ENCODE measurements at places on chromosomes 7 and 10.

DNA sequence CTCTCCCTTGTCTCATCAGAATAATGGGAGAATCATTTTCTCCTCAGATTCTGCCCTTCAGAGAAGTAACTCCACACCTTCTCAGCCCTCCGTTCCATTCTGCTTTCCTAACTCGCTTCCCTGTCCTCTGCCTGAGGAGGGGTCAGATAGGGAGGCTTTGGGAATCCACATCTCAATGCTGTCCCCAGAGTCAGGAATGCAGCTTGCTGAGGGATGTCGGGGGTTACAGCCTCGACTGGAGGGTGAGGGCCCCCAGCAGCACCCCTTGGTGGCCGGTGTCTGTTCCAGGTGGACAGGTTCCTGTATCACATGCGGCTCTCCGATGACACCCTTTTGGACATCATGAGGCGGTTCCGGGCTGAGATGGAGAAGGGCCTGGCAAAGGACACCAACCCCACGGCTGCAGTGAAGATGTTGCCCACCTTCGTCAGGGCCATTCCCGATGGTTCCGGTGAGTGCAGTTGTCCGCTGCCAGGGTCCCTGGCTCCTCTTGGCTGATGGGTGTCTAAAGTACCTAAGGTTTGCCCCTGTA is 6.9 kb downstream of the HKDC1 start:
- DNase-seq = no peak

- DNase-seq = no peak
Measured at GRCh38 chr7:31027161-31027965, 24.7 kb upstream of the ADCYAP1R1 start.

GRCh38 chr7:122255454-122255853 is 49.1 kb downstream of the FEZF1 start:
- DNase-seq = no peak

GRCh38 chr10:92760609-92761008 is 70.9 kb downstream of the HHEX start:
- no peak for DNase-seq

- DNase-seq = no peak
Measured at GRCh38 chr10:101769541-101770180, 6.3 kb downstream of the FGF8 start.

DNA sequence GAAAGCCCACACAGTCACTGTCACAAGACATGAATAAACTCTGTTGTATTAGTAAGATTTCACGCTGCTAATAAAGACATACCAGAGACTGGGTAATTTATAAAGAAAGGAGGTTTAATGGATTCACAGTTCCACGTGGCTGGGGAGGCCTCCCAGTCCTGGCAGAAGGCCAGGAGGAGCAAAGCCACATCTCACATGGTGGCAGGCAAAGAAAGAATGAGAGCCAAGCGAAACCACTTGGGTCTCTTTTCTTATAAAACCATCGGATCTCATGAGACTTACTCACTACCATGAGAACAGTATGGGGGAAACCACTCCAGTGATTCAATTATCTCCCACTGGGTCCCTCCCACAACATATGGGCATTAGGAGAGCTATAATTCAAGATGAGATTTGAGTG is 110.2 kb downstream of the ST8SIA6 start:
- DNase-seq = no peak

- DNase-seq = no peak
Measured at GRCh38 chr10:102460836-102461186, 9.5 kb upstream of the C10orf95 start.

DNA sequence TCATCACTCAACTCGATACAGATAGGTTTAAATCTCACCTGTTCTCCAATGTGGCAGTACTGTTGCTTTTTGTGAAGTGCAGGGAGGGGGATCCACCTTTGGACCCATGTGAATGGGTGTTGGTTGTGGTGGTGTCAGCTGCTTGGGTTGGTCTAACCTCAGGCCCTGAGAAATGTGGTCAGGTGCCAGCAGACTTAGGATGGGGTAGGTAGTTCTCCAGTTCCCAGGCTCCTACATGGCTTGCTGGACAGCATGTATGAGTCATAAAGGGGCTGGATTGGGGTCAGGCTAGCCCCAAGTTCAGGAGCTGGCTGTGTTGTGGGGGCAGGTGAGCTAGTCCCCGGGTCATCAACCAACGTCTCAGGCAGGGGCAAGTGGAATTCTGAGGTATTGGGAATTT is 472.6 kb upstream of the CNTNAP2 start:
- DNase-seq = no peak

- no peak for DNase-seq
Measured at GRCh38 chr7:139623518-139623917, 100.0 kb downstream of the CLEC2L start.

DNA sequence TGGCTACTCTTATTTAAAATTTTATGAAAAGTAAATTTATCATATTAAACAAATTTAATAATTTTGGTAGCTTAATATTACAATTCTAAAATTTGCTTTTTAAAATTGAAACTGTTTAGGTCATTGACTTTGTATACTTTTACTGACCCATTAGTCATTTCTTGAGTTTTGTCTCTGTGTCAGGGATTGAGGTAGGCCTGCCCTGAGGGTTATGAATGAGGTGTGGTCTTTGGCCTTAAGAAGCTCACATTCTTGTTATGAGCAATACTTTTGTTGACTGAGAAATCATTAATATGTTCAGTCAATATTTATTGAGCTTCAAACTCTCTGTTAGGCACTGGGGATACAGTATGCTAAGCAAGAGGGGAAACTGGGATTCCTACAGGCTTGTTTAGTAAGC is 47.0 kb upstream of the RPA3 start:
- no peak for DNase-seq

DNA sequence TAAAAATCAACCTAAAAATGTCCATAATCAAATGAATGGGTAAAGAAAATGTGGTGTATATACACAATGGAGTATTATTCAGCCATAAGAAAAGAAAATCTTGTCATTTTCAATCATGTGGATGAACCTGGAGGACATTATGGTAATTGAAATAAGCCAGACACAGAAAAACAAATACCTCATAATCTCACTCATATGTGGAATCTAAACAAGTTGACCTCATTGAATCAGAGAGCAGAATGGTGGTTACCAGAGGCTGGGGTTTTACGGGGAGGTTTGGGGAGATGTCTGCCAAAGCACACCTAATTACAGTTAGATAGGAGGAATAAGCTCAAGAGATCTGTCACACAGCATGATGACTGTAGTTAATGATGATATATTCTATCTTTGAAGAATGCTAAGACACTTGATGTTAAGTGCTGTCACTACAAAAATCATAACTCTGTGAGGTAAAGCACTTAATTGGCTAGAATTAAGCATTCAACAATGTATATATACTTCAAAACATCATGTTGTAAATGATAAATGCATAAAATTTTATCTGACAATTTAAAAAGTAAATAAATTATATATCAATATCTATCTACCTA is 39.1 kb upstream of the TNPO3 start:
- no peak for DNase-seq

- DNase-seq = no peak
Measured at GRCh38 chr10:71391701-71392100, 5.0 kb upstream of the CDH23 start.

GRCh38 chr10:29757551-29758297 is 123.0 kb upstream of the SVIL start:
- DNase-seq = no peak

- DNase-seq = no peak
Measured at GRCh38 chr7:151431281-151431767, 8.6 kb downstream of the CRYGN start.

GRCh38 chr7:264541-265191 is 25.3 kb upstream of the FOXL3 start:
- DNase-seq = no peak

GRCh38 chr7:57071-57470 is 135.3 kb upstream of the FAM20C start:
- no peak for DNase-seq

GRCh38 chr10:38032886-38033285 is 22.4 kb downstream of the ZNF33A start:
- no peak for DNase-seq

- DNase-seq = no peak
Measured at GRCh38 chr7:55099821-55100543, 81.2 kb downstream of the EGFR start.

- no peak for DNase-seq
Measured at GRCh38 chr10:31299119-31299518, 19.9 kb upstream of the ZEB1 start.

- DNase-seq = no peak
Measured at GRCh38 chr7:12764458-12764891, 77.0 kb downstream of the ARL4A start.

- DNase-seq = no peak
Measured at GRCh38 chr7:121510302-121510701, 114.2 kb upstream of the FAM3C start.

GRCh38 chr7:54838175-54838910 is 79.3 kb upstream of the SEC61G start:
- no peak for DNase-seq

- no peak for DNase-seq
Measured at GRCh38 chr10:49679480-49679893, at the start of gene C10orf53. Gene C10orf53 (plus strand): TSS chr10:49679651. CDS start chr10:49679698, 47 bp downstream.

GRCh38 chr7:1898628-1899185 is 228.6 kb downstream of the ELFN1 start:
- DNase-seq = no peak

GRCh38 chr10:53223851-53224250 is 451.3 kb upstream of the MBL2 start:
- no peak for DNase-seq

- DNase-seq = no peak
Measured at GRCh38 chr7:66539902-66540375, 88.7 kb upstream of the KCTD7 start.

DNA sequence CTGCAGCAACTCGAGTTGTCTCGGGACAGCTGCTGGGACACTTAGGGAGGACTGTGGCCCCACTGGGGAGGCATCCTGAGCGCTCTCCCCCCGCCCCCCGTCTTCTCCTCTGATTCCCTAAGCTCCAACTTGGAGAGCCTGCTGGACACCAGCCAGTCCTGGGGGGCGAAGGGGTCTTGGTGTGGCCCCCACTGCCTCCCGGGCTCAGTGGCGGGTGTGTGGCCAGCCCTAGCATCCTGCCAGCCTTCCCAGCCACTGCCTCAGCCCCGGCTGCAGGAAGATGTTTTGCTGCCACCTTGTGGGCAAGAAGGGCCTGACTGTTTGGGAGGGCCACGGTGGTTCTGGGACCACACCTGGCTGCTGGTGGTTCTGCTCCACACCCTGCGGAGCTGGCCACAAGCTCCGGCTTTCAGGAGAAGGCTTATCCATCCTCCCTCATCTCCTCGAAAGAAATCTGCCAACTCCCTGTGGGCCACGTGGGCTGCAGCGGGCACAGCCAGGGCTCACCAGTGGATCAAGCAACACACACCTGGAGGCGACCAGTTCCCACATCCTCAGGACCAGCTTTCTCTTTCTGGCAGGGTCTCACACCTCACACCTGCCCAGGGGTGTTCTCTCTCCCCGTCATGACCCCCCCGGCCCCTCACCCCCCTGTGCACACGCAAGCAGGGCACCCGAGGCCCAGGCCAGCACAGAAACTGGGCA is 24.8 kb downstream of the AGAP3 start:
- peak; percentile 59 for DNase-seq

GRCh38 chr7:11623093-11623678 is 208.8 kb downstream of the THSD7A start:
- DNase-seq = no peak

DNA sequence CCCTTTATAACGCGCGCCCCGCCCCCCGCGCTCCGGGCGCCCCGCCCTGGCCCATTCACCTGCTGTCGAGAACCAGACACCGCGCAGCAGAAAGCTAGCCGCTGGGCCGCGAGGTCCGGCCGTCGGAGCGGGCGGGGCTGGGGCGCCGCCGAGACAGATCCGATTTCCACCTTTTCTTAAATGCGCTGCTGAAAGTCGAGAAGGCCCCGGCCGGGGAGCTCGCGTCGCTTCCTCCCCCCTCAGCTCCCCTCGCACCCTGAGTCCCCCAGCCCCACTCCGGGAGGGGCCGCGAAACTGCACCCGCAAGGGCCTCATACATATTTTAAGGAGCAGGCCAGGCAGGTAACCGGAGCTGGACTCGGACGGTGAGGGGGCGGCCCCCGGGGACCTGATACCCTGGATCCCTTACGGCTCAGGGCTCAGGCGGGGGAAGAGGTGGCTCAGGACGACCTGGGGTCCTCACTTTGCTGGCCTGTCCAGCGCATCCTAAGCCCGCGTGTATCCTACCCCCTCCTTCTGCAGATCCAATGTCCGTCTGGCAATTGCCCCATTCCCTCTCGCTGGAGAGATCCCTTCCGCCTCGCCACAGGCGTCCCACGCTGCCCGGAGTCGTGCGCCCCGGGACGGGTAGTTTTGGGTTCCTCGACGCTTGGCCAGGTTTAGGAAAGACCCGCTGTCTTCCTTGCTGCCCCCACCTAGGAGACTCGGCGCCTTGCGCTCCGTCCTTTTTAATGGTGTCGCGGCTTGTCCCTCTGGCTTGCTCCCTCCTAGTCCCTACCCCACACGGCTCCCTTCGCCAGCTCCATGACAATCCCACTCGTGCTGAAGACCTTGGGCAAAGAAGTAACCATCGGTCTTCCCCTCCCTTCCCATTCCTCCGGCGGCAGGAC is 170.6 kb downstream of the UBE2H start:
- no peak for DNase-seq

DNA sequence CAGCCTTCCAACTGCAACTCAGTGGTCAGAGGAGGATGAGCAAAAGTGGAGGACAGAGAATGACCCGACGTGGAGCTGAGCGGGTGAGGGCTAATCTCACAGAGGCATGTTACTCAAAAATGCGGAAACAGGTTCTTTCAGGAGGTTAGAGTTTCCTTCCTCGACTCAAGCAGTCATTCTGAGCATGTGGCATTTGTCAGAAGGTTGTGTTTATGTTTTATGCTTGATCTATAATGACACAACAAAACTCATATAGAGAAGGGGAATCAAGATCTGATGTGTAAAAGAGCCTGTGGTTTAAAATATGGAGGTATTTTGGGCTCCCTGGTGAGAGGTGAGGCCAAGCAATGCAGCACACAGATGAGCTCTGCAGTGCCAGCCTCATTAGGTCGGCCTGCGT is 311.4 kb downstream of the ADARB2 start:
- no peak for DNase-seq

- no peak for DNase-seq
Measured at GRCh38 chr7:128837521-128837921, 7.3 kb downstream of the FLNC start.

GRCh38 chr10:60299961-60300883 is 89.5 kb downstream of the ANK3 start:
- DNase-seq = no peak

All from AML-193 (cell line).